ENCODE measurements at places on chromosomes 1 and 21.

DNA sequence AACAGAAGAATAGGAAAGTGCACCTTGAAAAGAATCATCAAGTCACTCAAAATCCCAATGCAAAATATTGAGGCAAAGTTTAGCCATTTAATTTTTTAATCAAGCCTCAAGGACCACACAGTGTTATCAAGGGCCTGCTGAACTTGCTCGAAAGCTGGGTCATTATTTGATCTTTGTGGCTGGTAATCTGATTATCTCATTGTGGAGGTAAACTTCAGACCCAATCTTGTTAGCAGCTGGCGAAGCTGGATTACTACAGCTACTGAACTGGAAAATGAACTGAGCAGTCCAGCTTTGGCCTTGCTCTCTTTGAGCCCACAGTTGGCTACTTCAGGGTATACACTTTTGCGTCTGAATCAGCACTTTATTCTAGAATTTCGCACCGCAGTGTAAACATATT, 94.4 kb downstream of the BARHL2 start:
- DNase-seq, result no peak

GRCh38 chr1:32241001-32241763, 5.8 kb upstream of the FAM167B start:
- no peak for DNase-seq

DNA sequence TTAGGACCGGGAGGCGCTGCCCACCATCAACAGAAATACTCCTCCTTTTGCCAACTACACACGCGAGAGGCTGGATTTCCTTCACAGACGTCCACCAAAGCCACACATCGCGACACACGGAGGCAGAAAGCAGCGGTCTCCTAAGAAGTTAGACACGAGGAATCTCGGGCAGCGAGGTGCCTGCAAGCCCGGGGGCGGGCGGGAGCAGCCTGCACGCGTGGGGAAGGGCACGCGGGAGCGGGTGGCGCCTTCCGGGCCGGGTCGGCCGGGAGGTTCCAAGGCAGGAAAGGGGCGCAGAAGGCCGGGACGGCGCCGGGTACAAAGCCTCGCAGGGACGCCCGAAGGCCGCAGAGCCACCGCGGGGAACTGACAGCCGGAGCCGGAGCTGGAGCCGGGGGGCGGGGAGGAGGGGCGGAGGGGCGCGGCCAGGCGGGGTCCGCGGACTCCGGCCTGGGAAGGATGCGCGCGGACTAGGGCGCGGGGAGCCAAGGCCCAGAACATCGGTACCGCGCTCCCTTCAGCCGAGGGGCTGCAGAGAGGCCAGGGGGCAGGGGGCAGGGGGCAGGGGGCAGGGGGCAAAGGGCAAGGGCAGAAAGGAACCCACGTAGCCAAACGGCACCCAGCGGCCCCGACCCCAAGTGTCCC, 722 bp downstream of the NPHP4 start:
- no peak for DNase-seq

GRCh38 chr1:21021311-21021710, 155.4 kb downstream of the EIF4G3 start:
- no peak for DNase-seq

DNA sequence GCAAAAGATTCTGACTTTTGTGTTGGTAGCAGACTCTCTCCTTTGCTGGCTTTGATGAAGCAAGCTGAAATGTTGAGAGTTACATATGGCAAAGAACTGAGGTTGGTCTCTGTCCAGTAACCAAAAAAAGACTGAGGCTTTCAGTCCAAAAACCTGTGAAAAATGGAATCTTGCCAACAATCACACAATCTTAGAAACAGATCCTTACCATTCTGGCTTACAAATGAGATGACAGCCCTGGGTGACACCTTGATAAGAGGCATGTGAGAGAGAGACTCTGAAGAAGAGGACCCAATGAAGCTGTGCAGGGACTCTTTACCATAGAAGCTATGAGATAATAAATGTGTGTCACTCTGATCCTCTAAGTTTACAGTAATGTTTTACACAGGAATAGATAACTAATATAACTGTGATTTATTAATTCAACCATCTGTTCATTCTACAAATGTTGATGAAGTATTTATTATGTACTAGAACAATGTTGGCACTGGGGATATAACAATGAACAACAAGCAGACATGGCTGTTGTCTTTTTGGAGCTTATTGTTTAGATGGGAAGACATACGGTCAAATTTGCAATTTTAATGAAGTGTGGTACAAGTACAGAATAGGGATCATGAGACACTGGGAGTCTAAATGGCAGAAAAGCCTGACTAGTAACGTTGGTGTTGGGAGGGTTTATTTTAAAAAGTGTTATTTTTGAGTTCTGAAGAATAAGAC, 251.0 kb downstream of the OLFM3 start:
- no peak for DNase-seq

DNA sequence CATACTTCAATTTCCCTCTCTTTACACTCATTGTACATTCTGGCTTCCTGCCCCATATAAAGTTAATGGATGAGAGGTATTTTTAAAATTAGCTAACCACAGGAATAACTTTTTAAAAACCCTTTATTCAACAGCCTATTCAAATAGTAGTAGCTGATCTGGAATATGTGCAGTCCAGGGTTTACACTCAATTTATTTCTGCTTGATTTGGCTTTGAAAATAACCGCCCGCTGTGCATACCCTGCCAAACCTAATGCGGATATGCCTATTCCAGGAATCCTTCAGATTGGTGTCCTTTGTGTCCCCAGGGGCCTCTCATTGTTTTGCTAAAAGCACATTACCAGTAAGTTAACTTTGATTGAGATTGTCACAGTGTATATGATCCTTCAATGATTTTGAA, 1686.2 kb downstream of the PLA2G4A start:
- no peak for DNase-seq

- no peak for DNase-seq
These were observed 33.5 kb downstream of the PDPN start for GRCh38 chr1:13617108-13617507.

GRCh38 chr1:206886831-206887230, 10.4 kb upstream of the IL24 start:
- DNase-seq, result no peak

DNA sequence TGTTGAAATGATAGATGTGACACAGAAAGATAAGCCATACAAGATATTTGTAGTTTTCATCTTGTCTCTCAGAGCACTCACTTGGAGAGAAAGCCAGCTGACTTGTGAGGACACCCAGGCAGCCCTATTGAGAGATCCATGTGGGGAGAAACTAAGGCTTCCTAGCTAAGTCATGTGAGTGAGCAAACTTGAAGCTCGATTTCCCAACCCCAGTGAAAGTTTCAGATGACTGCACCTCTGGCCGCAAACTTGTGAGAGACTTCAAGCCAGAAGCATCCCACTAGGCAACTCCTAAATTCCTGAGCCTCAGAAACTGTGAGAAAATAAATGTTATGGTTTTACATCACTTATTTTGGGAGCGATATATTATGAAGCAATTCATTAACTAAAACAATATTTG, 832.3 kb downstream of the LTN1 start:
- DNase-seq, result no peak

GRCh38 chr1:64046243-64046642, 157.2 kb upstream of the UBE2U start:
- DNase-seq, result no peak

- DNase-seq, result no peak
These were observed 59.5 kb downstream of the BACE2 start for GRCh38 chr21:41227357-41228005.

DNA sequence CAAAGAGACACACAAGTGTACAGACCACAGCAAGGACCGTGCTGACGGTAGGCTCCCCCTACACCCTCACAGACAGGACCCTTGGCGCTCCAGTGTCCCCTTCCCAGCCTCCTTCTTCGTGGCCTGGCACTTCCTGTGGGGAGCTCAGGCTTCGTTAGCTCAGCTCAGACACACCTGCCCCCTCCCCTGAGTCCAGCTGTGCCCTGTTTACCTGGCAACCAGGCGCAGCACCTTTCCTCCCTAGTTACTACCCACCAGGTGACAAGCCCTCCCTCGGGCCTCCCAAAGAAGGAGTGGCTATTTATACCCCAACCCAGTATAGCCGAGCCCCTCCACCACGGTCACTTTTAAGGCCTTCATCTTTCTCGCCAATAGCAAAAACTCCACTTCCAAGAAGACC, 4.7 kb downstream of the CELF3 start:
- no peak for DNase-seq

- DNase-seq, result no peak
These were observed at the start of gene GPR161 for GRCh38 chr1:168136709-168137514. Gene GPR161 (minus strand): TSS chr1:168136930. CDS start chr1:168104850, 32,080 bp downstream.

GRCh38 chr21:46423546-46424038, 35.1 kb upstream of the DIP2A start:
- DNase-seq, result no peak

DNA sequence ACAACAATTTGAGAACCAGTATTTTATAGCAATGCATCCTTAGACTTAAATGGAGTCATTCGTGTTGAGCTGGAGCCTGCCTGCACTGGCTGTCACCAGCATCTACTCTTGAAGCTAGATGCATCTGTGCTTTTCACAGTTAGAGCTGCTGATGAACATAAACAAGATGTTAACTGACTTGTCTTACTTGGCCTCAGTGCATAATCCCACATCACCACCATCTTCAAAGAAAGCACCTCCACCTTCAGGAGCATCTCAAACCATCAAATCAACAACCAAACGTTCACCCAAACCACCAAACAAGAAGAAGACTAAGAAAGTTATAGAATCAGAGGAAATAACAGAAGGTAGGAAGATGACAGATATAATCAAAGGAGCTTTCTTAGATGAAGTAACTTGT, 71.1 kb downstream of the TPR start:
- no peak for DNase-seq

DNA sequence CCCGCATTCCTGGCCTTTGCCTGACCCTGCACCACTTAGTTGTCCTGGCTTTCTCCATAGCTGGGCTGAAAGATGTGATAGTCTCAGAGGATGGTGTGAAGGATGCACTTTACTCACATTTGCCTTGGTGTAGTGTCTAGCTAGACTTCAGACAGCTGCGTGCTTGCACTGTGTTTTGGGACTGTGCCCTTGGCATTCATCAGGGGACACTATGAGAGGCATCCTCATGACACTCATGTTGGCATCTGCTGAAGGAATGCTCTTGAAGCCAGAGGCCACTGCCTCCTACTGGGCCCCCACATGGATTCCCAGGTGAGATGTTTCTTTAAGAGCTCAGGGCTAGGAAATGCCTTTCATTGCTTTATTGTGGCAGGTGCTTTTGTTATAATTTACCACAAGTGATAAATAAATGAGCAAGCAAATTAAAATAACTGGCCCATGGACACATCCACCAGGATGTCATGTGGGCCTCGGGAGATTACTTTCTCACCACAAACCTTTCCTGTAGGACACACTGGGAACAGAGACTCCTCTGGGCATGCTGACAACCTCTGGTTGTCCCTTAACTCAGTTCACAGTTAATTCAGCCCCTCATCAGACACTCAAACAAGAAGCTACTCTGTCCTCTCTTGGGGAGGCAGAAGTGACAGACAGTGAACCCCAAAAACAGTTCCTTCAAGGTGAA, 99.4 kb upstream of the SPATA6 start:
- DNase-seq, result no peak

- DNase-seq, result no peak
These were observed 221.1 kb upstream of the GREM2 start for GRCh38 chr1:240833075-240833474.

DNA sequence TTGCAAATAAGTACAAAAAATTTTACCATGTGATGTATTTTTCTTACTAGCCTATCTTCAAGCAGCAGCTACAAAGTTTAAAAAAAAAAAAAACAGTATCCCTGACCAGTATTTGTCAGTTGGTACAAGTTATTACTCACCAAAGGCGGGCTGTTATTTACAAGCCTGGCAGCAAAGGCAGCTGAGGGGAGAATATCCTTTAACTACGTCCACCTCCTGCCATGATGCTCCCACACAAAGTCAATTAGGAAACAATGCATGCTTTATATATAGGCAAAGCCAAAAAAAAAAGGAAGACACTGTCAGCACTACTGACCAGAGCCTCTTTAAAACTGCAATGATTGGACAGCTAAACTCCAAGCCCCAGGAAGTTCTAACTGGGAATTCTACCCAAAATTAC, 13.7 kb downstream of the PSMA5 start:
- DNase-seq, result no peak

- DNase-seq, result no peak
These were observed 56.2 kb upstream of the RASAL2 start for GRCh38 chr1:178037510-178038253.

DNA sequence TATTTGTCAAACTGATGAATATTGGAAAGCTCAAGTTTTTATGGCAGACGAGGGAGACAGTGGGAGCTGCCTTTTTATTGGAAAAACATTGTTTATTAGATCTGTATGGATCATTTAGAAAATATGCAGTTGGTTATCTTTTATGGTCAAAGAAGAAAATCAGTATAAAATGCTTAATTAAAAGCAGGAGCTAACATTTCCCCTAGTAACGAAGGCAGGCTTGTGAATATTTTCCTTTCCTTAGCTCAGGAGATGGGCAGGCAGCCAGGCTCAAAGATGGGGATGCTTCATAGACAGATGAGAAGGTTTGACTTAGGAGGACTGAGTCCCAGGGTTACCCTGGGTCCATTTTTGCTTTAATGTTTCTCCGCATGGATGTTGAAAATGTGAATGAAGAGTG, 26.0 kb downstream of the ROR1 start:
- DNase-seq, result no peak

- DNase-seq, result no peak
These were observed 8.6 kb downstream of the LDLRAD1 start for GRCh38 chr1:54009406-54009805.

DNA sequence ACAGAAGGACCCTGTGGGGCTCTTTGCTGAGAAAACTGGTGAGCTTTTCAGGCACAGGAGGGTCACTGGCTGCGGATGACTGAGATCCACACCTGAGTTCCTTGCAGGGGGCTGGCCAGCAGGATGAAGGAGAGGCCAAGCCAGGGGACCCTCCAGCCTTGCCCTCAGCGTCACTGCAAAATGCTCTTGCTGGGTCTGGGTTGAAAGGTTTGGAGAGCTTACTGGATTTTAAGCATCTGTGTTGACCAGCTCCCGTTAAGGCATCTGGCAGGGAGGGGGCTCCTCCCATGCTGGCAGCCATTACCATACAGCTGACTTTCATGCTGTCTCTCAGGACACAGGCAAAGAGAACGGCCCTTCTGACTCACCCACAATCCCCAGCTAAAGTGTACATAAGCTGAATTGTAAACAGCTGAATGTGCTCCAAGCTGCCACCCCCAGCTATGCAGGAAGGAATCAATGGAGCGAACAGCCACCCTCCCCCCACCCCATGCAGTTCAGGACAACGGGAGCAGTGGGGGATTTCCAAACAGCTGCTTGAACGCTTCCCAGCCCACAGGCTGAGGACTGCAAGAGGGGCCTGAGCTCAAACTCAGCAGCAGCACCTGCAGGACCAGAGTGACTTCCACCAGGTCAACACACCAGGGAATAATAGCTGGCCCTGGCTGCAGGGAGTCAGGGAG, 21.3 kb upstream of the A3GALT2 start:
- DNase-seq, result no peak

DNA sequence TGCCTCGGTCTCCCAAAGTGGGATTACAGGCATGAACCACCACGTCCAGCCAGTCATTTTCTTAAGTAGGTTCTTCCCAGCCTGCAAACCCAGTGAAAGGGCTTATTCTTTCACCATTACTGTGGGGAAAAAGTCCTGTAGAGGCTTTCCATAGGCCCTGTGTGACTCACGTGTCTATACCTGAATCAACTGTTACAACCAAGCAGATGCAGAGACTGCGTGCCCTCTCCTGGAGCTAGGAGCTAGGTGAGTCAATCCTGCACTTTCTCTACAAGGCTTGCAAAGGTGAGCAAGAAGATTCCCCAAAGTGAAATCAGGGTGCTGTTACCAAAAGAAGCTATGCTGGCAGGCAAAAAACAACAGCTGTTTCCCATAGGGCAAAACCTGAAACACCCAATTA, 13.8 kb upstream of the MPZL1 start:
- no peak for DNase-seq

GRCh38 chr21:37531431-37531932, 164.9 kb downstream of the DYRK1A start:
- no peak for DNase-seq
